Mesothelial cell of epicardium (in vitro differentiated cells): ENCODE measurements at places on chromosomes 16 and 17.

DNA sequence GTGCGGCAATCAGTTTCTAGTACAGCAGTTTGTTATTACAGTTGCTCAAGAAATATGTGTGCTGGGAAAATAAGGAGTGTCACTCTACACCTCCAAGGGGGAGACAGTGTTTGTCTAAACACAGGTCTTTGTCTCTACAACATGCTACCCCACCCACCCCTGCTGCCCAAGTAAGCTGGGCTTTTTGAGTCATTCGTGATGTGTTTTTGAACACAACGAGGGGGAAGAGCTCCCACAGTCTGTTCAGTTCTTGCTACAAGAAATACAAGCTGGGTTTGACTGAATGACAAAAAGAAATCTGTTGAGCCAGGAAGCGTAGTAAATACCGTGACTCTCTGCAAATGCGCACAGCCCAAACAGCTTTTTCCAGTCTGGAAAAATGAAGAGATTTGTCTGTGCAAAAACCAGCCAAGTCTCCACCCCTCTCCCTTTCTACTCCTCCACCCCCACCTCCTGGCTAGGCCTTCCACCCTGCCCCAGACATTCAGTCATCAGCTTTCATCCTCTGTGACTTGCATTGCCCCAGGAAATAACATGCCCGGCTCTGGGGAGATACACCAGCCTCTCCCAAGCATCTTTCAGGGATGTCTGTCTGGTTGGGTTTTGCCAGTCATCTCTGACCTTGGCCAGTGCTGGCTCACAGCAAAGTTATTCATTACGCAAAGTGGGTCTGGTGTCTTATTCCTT, 25.7 kb downstream of the CHD9 start:
- DNase-seq = peak; percentile 54

DNA sequence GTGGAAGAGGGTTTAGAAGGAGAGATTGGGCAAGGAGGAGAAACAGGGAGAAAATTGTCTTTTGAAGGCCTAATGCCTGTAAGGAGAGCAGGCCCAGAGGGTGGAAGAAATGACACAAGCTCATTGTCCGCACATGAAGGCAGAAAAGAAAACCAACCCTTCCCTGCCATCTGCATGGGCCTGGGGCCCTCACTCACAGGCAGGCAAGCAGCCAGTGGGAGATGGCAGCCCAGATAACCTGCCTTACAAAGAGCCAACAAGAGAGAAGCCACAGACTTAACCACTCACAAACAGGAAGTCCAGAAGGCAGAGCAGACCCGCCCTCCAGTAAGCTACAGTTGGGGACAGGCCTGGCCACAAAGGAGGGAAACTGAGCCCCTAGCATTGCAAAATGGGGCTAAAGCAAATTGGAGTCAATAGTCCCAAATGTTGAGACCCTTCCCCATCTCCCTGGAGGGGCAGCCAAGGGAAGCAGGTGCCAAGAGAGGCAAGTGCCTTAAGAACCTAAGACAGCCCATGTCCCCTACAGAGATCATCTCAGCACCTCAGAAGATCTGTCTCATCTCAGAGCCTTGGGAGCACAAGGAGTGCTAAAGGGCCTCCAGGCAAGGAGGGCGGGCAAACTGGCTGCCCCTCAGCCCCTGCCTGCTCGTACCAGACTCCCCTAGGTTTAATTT, 7.3 kb upstream of the TSPOAP1 start:
- no peak for DNase-seq

DNA sequence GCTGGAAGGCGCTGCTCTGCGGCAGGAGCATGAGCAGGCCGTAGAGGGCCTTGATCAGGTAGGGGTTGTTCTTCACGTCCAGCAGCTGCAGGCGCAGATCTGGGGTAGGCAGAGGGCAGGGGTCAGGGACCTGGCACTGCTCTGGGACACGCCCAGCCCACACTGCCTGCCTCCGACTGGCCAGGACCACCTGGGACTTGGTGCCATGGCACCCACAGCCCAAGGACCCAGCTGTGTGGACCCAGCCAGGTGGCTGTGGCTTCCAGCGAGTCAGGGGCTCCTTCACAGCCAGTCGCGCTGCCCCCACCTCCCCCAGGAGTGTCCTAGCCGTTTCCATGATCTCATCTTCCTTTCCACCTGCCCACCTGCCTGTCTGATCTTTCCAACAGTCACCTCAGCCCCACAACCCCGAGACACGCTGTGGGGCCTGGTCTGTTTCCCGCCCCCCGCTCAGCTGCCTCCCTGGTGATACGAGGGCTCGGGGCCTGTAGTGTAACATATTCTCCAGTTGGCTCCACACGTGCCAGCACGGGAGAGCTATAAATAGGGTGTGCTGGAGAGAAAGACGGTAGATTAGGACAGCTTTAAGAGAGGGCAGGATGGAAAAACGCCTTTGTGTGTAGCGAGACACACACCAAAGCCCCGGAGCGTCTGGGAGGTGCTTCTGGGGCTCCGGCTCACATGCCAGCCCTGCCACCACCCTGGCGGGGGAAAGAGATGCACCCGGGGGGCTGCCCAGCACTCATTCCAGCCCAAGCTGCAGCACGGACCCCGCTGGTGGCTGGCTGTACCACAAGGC, 7.2 kb upstream of the MTSS2 start:
- no peak for DNase-seq

DNA sequence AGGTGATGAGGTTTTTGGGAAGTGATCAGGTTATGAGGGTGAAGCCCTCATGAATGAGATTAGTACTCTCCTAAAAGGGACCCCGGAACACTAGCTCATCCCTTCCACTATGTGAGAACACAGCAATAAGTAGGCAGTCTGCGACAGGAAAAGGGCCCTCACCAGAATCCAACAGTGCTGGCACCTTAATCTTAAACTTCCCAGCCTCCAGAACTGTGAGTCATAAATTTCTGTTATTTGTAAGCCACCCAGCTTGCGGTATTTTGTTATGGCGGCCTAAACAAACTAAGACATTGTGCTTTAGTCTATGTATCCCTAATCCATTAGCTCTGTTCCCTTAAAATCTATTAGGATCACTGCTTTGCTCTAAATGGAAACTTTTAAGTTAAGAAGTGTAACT, 8.5 kb downstream of the SLFN12 start:
- DNase-seq = no peak

GRCh38 chr17:62862251-62862650, 54.1 kb upstream of the MARCHF10 start:
- no peak for DNase-seq

DNA sequence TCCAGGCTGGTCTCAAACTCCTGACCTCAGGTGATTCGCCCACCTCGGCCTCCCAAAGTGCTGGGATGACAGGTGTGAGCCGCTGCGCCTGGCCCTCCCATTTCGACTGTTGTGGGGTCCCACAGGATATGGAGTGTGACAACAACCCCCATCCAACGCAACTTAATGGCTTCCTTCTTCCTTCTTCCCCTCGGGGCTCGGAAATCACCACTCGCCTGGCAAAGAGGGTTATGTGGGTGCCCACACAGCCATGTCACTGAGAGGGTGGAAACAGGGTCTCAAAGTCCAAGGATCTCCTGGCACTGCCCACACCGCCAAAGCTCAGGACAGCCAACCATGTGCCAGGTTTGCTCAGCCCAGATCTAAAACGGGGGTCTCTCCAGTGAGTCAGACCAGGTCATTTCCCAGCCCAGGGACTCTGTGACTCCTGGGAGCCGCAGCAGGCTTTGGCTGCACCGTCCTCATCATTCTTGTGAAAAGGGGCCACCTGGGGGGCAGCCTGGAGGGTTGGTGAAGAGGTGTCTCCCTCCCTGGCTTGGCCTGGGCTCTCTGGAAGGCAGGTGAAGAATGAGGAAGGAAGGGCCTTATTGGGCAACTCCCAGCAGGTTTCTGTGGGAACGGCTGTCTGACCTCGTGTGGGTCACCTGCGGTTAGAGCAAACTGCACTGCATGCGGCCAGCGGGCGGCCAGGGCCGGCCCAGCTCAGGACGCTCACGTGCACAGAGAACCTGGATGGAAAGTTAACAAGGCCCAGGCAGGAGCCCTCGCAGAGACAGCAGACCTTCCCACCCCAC, 25.3 kb upstream of the LITAF start:
- DNase-seq = no peak

DNA sequence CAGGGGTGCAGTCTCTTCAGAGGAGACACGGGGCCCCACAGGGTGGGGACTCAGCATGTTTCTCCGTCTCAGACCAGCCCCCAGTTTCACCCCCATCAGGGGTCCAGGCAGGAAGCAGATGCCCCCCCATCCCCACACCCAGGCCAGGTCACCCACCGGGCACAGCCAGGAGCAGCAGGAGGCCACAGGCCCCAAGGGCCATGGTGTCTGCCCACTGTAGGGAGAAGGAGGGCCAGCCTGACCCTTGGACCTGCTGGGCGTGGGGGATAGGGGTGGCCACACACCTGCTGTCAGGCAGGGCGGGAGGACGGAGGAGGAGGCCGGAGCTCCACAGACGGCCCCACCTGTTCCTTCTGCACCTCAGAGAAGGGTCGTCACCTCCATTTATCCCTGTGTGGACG, at the start of gene TPSG1:
Gene TPSG1, minus strand, starts transcription at position 218 of the 401 bp plus-strand sequence. Its CDS starts 16 bp downstream, at position 202.
- no peak for DNase-seq

- DNase-seq = no peak
Observed at GRCh38 chr17:77901481-77901880, 57.0 kb upstream of the TNRC6C start.

DNA sequence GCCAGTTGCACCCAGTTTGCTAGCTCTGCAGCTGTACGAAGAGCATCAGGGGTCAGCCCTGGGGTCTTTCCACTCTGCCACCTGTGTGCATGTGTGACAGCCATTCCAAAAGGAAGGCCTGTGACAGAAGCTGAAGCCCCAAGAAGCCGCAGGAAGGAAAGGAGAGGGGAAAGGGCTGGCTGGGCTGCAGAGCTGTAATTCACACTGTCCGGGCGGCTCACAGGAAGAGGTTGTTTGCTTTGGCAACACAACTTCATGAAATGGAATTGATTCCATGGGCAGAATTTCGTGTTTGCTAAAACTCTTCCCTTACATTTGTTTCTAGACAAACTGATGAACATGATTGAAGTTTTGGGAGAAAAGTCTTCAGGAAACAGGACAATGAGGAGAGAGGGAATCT, 14.8 kb downstream of the TMEM204 start:
- DNase-seq = no peak
